ENCODE measurements at places on chromosomes 11 and 22. TPM values are rescaled to one million over a fixed set of nuclear protein-coding genes. Genes with fewer than 3 reads are reported as not detected.

The PIH1D2 gene
- 1.2 TPM for polyA plus RNA-seq

The C11orf16 gene
- not detected for polyA plus RNA-seq

The DEUP1 gene
- polyA plus RNA-seq, result 0.15 TPM

The SMC1B gene
- polyA plus RNA-seq, result not detected

The LIPT2 gene
- polyA plus RNA-seq, result 1.3 TPM

The NRGN gene
- 3.7 TPM for polyA plus RNA-seq

The P2RY2 gene
- 0.56 TPM for polyA plus RNA-seq

Data from pancreas (tissue), 10 donors.